ENCODE measurements at places on chromosomes 13 and 19.

- no peak for DNase-seq
These were observed 22.0 kb downstream of the ZNF235 start for GRCh38 chr19:44282846-44283245.

DNA sequence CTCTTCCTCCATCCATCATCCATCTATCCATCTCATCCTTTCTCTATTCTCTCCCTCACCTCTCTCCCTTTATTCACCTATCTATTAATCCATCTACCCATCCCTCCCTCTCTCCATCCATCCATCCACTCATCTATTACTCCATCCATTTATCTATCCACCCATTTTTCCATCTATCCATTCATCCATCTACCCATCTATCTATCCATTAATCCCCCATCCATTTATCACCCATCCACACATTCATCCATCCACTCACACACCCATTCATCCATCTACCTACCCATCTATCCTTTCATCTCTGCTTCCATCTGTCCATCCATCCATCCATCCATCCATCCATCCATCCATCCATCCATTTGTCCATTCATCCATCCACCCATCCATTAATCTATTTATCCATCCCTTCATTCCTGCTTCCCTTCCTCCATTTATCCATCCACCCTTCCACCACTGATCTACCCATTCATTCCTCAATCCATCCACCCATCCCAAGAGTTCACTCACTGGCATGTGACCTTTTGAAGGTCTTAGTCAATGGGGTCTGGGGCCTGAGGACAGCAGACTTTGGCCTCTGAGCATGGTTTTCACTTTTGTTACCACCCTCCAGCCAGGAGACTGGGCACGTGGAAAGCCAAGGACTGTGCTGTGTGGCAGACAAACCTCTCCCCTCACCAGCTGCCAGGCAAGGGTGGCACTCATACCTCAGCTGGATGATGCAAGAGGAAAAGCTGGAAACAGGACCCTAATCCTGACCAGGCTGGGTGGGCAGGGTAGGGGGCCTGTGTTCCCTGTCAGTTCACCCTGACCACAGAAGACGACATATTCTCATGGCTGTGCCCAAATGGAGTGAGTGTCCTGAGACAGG lies 126.7 kb downstream of the URI1 start:
- DNase-seq = no peak

- DNase-seq = no peak
These were observed 8.0 kb downstream of the TJP3 start for GRCh38 chr19:3716147-3716668.

DNA sequence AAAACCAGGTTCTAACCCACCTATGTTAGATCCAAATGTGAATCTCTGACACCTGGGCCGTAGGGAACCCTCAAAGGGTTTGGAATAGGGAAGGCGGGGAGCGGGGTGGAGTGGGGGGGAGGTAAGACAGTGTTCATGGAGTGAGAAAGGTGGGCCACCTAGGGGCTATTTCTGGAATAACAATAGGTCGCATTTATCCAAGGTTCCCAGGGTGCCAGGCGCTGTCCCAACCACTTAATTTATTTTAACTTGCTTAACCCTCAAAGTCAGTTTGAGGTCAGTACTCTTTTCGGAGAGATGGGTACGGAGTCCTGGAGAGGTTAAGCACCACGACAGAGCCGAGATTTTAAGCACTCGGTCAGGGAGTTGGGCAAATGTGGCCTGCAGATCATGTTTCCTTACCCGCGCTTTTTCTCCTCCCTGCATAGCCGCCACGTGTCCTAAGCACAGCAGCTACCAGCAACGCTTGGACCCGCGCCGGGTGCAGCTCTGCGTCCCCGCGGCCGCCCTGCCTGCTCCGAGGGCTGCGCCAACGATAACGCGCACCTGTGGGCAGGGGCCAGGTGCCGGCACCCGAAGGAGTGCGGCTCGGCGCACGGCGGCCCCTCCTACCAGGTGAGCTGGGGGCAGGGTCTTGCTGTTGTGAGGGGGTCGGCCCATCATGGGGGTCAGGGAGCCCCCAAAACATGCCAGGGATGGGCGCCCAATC lies 25.0 kb upstream of the FXYD3 start:
- DNase-seq = no peak

DNA sequence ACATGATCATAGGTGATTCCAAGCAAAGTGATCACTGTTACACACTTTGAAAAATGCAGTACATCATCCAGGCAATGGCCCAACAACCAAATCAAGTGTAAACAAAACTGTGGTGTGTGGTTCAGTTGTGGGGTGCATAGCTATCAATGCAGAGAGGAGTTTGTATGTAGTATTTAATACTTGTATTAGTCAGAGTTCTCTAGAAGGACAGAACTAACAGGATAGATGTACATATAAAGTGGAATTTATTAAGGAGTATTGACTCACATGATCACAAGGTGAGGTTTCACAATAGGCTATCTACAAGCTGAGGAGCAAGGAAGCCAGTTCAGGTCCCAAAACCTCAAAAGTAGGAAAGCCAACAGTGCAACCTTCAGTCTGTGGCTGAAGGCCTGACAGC lies 249.3 kb upstream of the HTR2A start:
- DNase-seq = peak; percentile 11

GRCh38 chr19:11050323-11051114 lies 38.7 kb upstream of the LDLR start:
- no peak for DNase-seq

DNA sequence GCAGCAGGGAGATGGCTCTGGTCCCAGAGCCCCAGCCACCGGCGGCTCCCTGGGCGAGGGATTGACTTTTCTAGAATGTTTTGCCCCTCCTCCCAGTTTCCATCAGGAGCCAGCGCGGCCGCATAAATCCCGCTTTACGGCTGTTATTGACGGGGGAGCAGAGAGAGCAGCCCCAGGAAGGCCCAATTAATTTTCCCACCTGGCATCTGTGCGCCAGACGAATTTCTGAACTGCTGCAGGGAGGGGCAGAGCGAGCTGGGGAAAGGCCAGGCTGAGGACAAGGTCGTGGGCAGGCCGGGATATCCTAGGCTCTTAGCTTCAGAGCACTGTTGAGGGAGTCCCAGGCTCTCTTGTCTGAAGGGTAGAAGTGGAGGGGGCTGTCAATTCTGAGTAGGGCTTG lies 24.7 kb downstream of the ZNRF4 start:
- DNase-seq = no peak

GRCh38 chr19:37989855-37990254 lies 82.8 kb downstream of the SIPA1L3 start:
- DNase-seq = no peak

GRCh38 chr19:18414504-18415177 lies 4.6 kb upstream of the SSBP4 start:
- no peak for DNase-seq

DNA sequence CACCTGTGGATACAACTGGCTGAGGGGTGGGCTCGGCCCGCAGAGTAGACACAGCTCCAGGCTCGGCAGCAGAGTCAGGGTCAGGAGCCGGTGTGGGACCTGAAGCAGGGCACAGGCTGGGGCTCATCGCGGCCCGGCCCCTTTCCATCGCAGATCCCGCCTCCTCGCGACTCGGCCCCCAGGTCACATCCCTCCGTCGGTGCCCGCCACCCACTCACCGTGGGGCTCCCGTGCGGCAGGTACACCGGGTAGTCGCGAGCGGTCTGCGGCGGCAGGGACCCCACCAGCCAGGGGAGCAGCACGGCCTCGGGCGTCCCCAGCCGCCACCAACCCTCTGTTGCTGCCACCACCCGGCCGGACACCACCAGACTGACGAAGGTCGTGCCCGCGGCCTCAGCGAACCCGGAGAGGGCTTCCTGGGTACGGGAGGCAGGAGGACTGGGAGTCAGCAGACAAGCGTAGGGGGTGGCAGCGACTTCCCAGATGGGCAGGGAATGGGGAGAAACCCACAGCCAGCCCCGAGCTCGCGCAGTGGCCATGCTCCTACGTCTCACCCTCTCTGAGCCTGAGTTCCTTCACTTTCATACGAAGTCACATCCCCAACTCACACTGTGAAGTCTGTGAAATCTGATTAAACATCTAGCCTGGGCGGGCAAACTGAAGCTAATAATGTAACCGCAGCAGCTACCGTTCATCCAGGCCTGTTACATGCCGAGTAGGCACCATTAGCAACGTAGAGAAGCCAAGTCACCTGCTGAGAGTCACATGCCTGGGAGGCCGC lies 3.7 kb downstream of the FUZ start:
- no peak for DNase-seq

GRCh38 chr19:42185277-42185676 lies 32.2 kb downstream of the DEDD2 start:
- DNase-seq = no peak

DNA sequence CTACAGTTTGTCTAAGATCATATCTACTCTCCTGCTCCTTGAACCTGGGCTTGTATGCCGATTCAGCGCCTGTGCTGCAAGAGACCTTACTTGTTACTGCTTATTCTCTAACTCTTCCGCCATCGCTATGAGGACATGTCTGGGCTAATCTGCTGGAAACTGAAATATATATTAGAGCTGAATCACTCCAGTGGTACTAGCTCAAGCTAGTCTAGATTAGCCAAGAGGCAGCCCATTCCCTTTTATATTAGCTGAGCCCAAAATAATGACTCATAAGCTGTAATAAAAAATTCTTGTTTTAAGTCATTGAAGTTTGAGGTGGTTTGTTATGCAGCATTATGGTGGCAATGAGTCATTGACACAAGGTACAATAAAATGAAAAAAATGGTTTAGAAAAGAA lies 52.8 kb downstream of the SLC6A16 start:
- no peak for DNase-seq

- DNase-seq = no peak
These were observed 41.3 kb upstream of the KCTD15 start for GRCh38 chr19:33755099-33756035.

DNA sequence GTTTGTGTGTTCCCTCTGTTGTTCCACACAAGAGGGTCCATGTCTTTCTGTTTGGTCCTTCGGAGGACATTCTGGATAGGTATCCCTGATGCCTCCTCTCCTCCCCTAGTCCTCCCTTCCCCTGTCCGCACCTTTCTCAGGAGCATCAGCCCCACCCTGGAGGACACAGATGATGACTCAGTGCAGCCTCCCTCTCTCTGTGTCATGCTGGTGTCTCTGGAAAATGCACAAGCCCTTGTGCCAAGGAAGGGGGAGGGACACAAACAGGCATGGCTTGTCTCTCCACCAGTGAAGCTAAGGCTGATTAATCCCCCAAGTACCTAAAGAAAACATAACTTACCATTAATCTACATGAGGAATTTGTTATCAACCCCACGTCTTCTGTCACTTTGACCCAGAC lies 16.2 kb upstream of the TNFRSF19 start:
- DNase-seq = no peak

DNA sequence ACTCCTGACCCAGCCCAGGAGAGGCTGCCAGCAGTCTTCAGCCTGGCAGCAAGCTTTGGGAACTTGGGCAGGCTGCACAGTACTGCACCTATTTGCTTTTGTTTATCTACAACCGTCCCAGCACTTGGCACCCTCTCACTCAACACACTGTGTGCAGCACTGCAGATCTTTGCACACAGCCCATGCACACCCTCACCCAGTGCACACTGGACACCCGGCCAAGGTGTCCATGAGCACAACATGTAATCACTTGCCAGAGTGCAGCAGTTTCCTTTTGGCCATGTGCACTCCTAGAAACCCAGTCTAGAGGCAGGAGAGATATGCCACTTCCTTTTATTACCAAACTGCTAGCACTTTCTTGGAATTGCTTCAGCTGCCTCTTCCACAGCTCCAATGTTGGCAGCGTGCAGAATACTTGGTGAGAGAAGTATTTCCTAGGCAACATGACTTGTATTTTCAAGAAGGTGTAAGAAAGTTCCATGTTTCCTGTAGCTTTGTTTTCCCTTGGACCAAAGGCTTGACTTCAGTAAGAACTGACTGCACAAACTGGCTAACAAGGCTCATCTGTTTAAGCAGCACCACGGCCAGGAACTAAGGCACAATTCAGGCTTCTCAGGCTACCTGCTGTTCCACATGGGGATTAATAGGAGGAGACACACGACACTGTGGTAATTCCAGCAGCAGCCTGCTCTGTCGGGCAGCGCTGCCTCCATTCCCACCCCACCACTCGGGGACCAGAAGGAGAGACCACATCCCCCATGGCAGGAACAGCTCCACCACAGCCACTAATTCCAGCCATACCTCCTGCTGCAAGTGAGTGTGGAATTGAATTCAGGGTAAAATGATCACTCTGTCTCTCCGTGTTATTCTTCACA lies 15.3 kb downstream of the ATP7B start:
- DNase-seq = no peak

- DNase-seq = no peak
These were observed 16.3 kb upstream of the TEX29 start for GRCh38 chr13:111304041-111304544.

DNA sequence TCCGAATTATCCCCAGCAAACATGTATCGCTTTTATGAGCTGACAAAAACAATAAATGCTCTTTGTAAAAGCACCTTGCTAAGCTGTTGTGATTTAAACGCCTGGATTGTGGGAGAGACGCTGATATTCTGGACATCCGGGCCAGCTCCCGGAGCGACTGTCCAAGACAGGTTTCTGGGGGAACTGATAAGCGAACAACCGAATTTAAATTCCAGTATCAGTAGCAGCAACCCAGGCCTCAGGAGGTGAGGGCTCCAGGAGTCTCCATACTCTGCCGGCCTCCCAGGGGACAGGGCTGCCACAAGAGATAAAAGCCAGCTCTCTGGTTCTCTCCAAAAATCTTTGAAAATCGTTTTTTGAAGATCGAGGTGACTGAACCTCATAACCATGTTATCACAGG lies 50.3 kb upstream of the VSTM2B start:
- no peak for DNase-seq

- DNase-seq = no peak
These were observed 42.0 kb downstream of the MRPL57 start for GRCh38 chr13:21218351-21219035.

DNA sequence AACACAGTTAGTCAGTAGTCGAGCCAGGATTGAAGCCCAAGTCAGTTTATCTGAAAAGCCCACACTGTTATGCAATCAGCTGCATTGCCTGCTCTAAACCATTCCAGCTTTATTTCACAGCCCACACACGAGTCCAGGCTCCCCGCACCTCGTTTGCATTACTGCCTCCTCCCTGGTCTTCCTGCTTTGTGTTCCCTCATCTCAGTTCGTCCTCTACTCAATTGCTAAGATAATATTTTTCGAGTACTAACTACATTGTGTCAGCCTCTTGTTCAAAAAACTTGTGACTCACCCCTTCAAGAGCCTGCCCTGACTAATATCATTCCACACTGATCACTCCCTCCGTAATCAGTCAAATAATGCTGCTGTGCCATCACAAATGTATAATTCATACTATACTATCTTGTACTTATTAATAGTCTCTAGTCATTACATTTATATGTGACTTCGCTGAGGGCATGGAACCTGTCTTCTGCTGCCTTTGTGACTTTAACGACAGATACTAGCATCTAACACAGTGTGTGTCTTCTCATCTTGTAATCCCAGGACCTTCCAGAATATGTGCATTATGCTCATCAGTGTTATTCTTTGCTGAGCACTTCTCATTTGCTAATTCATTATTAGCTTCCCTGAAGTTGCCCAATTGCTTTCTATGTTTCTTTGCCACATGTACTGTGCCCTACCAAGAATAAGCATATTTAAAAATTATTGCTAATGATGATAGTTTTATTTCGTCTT lies 26.2 kb upstream of the WDFY2 start:
- DNase-seq = peak; percentile 34

DNA sequence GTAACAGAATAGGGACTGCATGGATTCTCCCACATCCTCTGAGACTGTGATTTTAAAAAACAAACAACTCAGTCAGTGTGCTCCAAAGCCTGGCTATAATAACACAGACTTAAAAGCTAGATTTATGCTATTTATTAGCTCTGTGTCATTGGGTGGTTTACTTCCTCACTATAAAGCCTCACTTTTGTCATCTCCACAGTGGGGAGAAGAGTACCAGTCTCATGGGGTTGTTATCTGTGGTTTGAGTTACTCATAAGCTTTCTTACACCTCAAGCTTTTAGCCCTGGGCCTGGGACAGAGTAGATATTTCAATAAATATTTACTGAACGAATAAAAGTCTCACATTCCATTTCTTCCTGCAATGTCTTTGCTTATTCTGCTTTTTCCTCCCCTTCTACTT lies 5.3 kb downstream of the RNASEH2B start:
- no peak for DNase-seq
